ENCODE measurements at places on chromosomes 4 and X.

DNA sequence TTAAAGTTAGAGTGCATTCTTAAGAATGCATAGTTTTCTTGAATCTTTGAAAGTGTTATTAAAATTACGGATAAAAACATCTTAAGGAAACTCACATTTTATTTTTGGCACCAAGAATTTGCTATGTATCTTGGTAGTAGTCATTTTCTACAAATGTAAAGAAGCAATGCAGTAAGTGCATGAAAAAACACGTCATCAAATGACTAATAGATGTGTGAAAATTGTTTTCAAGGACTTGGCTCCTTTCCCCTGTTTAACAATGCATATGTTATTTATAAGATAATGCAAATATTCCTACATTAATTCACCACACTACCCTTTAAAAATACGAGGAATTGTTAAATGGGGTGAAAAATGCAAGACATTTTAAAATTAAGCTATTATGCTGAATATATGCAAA, 461.2 kb upstream of the PCDH7 start:
- DNase-seq: no peak

DNA sequence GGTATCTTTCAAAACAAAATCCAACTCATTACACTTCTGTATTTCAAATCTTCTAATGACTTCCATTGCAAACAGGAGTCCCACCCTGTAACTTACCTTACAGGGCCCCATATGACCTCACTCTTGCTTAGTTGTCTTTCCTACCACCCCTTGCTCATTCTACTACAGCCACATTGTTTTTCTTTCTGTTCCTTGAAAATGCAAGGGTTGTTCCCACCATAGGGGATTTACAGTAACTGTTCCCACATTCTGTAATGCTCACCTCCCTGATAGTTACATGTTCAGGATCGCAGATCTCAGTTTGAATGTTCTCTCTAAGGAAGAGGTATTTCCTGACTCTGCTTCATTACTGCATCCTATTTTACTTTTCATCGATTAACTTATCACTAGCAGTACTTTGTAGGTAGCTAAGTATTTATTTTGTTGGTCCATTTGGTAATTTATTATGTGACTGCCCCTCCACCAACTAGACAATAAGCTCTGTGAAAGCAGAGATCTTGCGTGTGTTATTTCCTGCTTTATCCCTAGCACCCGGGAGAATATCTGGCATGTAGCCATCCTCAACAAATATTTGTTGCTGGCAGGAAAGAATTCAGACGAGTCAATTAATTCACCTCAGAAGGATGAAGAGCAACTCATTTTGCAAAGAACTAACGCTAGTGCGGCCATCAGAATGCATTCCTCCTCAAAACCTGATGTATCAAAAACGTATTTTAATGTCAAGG, 21.4 kb downstream of the MAOB start:
- no peak for DNase-seq

DNA sequence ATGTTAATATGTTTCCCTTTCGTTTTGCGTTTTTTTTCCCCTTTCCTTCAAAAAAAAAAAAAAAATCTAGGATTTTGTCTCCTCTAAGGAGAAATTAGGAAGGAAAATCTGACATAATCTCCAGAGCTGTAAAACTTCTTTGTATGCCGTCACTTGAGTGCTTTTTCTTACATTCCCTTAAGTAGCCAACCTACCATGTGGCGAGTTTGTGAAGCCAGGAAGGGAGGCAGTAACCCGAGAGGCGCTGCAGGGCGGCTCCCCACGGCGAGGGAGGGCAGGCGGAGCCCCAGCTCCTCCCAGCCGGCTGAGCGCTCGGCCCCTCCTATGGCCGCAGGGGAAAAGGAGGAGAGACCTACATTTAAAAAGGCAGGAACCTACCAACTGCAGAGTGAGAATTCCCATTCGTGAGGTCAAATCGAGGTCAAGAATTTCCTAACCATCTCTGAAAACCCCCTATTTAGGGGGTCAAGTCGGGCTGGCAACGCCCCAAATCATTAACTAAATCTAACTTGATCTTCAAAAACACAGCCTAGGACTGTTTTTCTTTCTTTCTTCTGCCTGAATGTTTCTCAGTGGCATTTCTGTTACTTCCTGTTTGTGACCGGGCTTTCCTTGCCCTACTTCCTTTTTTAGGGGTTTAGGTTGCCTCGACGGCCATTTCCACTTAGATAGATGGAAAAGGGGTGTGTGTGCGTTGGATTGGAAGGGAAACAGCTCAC, 345.1 kb upstream of the KLF3 start:
- DNase-seq: peak; percentile 99

GRCh38 chrX:132071254-132071653, 48.2 kb downstream of the STK26 start:
- peak; percentile 5 for DNase-seq

DNA sequence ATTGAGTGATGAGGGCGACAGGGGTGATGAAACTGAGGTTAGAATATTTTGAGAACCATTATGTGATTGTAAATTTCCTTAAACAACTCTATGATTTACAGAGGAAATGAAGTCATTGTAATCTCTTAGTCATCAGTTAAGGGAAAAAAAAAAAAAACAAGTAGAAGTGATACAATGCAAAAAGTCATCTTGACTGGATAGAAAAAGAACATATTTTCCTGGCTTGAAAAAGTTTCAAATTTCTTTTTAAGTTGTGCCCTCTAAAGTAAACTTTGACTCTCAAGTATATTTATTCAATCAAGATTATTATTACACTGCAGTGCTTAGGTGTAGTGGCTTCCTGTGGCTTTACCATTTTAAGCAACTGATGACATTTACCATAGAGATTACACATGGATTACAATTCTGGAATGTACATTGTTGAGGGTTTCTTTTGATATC, 40.6 kb downstream of the GABRB1 start:
- DNase-seq: no peak

DNA sequence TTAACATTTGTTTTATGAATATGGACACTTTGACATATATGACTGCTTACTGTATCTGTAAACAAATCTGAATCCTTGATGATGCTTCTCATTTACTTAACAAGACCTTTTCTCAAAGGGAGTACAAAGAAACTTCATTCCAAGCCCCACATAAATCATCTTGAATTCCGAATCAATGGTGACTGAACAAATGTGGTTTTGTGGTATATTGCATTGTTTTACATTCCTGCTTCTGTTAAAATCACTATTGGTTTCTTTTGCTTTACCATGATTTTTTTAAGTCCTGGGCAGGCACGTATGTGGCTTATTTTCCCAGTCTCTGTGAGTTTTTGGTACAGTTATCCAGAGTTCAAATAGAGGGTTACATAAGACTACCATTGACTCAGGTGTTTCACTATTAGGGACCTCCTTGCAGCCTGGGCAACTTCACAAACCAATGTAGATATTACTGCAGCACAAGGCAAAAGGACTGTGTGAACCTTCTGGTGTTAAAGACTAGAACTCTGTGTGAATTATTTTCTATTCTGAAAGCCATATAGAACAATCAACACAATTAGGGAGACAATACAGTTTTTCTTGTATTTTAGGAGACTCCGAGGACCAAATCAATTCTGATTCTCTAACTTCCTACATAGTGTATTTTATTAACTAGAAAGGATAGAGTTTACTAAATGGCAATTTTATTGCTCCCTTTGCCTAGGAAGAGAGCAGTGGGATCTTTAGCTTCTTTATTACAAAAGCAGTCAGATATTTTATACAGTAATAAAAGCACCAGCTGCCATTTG, 196.4 kb downstream of the GALNTL6 start:
- DNase-seq: no peak

- no peak for DNase-seq
Measured at GRCh38 chr4:20617678-20618396, 82.4 kb upstream of the PACRGL start.

DNA sequence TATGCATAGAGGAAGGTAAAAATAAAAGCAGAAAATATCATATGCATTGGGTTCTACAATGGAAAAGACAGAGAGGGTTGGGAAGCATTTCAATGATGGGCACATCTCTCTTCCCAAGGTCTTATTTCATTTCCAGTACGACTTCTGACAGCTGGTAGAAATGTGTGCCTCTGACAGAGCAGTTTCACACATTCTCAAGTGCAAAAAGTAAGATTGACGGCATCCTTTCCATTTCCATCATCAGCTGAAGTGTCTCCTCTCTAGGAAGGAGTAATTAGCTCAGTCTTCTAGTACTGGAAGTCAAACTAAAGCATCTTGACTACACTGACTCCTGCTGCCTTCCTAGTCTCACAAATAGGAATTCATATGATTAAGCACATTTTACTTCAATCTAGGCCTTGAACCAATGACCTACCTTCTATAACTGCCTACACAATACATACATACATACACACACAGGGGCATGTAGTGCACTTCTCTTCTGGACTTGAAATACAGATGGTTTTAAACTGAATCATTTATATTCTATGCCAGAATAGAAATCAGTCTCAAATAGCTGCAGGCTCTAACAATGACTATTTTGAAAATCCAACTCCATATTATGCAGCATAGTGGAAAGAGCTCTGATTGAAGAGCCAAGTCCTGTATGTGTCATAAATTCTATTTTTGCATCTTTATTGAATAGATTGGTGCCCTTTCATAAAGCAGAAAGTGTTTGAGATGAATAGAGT, 473.4 kb downstream of the INPP4B start:
- no peak for DNase-seq

DNA sequence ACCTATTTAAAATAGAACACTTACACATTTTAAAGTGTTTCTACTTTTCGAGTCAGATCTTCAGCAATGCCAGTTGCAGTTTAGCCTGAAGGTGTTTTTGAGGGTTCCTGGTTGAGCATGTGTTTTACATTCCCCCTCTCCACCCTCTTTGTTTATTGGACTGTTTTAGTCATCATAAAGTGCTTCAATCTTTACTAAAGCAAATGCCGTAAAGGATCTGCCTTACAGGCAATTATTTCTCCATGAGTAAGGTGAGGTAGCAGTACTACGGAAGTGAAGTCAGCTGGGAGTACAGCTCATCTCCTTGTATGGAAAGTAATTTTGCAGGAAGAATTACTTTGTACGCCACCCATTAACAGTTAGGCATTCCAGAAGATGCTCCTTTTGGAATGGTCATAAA, 36.9 kb downstream of the PDLIM5 start:
- DNase-seq: no peak

- no peak for DNase-seq
Measured at GRCh38 chr4:87574996-87575395, 33.3 kb upstream of the DSPP start.

DNA sequence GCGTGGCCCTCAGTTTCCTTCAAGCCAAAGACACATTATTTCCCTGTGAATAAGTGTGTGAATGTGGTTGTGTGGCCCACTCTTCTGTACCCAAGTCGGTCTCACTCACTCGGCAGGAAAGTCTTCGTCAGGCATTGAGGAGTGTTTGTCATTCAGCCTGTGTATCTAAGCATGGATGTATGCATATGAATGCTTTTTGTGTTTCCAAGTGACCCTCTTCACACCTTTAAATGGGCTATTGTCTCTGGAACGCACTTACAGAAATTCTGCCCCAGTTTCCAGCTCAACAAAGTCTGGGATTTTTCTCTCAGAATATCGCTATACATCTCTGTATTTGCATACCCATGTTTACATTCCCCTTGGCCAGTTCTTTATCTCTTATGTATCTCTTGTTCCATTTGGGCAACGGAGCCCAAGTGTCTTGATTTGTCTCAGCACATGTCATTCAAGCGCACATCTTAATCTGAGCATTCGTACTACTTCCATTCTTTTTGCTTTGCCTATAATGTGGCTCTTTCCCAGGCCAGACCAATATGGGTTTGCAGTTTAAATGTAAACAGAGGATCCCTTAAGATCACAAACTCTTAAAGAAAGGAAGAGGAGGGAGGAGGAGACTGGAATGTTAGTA, 4.8 kb downstream of the BCOR start:
- DNase-seq: no peak

DNA sequence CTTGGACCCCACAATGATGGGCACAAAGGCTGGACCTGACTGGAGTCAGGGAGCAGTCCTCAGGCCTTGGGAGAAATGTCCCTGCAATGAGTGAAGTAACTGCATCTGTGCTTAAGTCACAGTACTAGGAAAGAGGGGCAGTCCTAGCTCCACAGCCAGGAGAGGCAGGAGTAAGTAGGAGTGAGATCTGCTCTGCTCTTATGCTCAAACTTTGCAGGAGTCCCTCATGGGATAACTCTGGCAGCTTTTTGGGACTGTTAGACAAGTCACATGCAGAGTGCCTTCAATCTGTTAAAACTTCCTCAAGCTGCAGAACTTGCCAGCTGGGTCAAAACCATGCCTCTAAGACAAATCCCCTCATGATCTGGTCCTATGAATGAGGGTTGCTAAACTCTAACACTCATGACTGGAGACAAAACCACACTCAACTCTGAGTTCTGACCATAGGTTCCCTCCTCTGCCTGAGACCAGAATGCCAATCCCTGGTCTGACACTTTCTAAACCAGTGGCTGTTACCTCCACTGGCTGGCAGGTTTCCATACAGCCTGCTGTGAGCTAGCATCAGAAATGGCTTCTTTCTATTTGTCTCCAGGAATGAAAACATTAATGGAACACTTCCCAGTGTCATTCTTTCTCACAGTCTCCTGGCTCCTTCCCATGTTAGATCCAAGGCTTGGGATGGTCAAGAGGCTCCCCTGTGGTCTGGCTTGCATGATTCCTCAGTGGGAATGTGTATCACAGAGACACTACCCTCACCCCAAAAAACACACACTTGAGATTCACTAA, 819.3 kb downstream of the PCDH7 start:
- no peak for DNase-seq

DNA sequence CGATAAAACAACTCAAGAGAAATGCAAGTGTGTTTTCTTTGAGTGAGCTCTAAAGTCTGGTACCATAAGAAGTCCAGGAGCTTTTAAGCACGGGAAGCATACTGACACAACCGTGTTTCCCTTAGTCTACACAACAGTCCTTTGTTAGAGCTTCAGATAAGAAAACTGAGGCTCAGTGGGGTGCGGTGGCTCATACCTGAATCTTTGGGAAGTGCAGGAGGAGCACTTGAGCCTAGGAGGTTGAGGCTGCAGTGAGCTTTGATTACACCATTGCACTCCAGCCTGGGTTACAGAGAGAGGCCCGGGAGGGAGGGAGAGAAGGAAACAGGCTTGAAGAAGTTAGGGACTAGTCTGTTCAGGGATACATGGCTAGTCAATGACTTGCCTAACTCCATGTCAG, 21.9 kb downstream of the LEF1 start:
- no peak for DNase-seq

- no peak for DNase-seq
Measured at GRCh38 chr4:6471307-6472007, 957 bp downstream of the PPP2R2C start.

DNA sequence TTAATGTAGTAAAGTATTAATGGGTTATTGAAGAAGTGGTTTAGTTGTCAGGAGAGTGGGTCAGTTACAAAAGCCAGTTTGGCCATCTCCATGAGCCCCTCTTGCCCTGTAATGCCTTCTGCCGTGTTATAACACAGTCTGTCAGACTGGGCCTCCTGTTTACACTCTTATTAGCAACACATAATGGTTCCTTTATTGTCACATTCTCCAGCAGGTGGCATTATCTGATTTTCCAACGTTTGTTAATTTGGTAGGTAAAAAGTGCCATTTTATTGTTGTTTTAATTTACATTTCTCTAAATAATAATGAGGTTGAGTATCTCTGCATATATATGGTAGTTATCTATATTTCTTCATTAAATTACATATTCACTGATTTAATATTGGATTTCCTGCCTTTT, 560.8 kb downstream of the FGF13 start:
- DNase-seq: peak; percentile 4
